Progenitor cell of endocrine pancreas (in vitro differentiated cells): ENCODE measurements at places on chromosomes 2 and 18. TPM values are rescaled to one million over a fixed set of nuclear protein-coding genes. Genes with fewer than 3 reads are reported as not detected.

The OTOS gene
- total RNA-seq = not detected in 2 replicates

The CDH19 gene
- total RNA-seq = not detected in 2 replicates

The ANKRD30B gene
- not detected in 2 replicates for total RNA-seq

The CFC1 gene
- total RNA-seq = 27.7 and 30.9 TPM in 2 replicates

The STPG4 gene
- 0.33 and 0.34 TPM in 2 replicates for total RNA-seq

The GPR45 gene
- not detected in 2 replicates for total RNA-seq

The TEX44 gene
- total RNA-seq = not detected in 2 replicates

The LAMA1 gene
- 257 and 299 TPM in 2 replicates for total RNA-seq

DNA sequence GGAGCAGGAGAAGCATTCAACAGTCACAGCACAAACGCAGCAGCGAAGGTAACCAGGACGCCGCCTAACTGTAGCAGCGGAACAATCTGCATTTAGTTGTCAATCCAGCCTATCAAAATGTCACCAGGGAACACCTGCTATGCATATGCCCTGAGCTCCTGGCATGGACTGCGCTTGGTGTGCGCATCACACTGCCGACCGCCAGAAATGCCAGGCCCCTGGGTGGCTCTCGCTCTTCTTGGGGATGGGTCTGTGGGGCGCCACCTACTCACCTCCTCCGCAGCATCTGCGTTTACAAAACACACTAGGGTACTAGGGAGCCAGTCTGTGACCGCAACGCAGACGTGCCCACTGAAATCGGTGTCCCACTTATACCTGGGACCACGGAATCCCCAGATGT lies 31.7 kb downstream of the ZNF516 start:
- peaks cover 25% of the 10 kb centered on the region for H3K4me1 ChIP-seq
- no peak for DNase-seq
- H3K36me3 ChIP-seq = peaks cover 29% of the 10 kb centered on the region
- H3K27ac ChIP-seq = peak overlapping the region; percentile 77
- H3K27me3 ChIP-seq = no peaks in the 10 kb centered on the region
- H3K4me3 ChIP-seq = no peak overlapping the region

- peaks cover 7% of the 10 kb centered on the region for H3K27me3 ChIP-seq
- no peak for DNase-seq
- H3K27ac ChIP-seq = no peak overlapping the region
- H3K4me3 ChIP-seq = no peak overlapping the region
Observed at GRCh38 chr2:20647211-20647610, 3.7 kb downstream of the HS1BP3 start.

DNA sequence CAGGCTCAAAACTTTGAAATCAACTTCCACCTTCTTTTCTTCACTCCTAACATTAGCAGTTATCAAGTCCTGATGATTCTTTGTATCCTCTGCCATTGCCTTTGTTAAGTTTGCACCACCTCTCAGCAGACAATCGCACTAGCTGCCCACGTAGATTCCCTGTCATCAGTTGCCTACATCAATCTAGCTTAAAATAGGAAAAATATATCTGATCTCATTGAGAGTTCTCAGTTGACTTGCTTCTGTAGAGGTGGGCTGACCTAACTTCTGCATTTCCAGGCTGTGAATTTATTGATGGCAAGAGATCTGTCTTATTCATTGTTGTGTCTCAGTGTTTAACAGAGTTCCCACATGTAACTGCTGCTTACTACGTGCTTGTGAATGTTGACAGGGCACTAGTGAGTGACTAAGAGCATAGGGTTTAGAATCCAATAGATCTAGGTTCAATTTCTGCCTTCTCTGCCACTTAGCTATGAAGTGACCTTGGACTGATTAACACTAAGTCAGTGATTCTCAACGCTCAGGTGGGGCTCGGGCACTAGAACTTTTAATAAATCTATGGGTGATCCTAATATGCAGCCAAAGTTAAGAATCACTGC lies 3.7 kb upstream of the INSIG2 start:
- no peak overlapping the region for H3K27ac ChIP-seq
- H3K4me3 ChIP-seq = no peak overlapping the region
- peaks cover 42% of the 10 kb centered on the region for H3K4me1 ChIP-seq
- DNase-seq = no peak
- no peaks in the 10 kb centered on the region for H3K36me3 ChIP-seq

DNA sequence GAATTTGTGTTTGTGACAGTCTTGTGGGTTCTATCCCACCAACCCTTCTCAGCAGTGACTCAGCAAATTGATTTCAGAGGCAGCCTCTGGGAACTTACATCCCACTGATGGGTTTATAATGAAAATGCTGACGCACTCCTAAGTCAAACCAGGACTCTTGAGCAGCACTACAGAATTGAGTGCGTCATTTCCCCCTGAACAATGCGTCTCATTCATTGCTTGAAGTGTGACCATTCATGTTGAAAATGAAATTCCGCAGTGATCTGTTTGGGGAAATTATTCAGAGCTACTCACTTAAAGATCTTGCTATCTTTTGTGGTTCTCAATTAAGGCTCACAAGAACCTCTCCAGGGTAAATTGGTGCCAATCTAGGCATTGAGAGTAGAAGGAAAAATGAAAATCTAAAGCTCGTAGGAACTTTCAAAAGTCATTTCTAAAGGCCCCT lies 417.7 kb upstream of the SLC14A2 start:
- no peak for DNase-seq
- no peak overlapping the region for H3K4me3 ChIP-seq
- H3K27me3 ChIP-seq = no peaks in the 10 kb centered on the region
- no peak overlapping the region for H3K27ac ChIP-seq
- H3K36me3 ChIP-seq = no peaks in the 10 kb centered on the region

DNA sequence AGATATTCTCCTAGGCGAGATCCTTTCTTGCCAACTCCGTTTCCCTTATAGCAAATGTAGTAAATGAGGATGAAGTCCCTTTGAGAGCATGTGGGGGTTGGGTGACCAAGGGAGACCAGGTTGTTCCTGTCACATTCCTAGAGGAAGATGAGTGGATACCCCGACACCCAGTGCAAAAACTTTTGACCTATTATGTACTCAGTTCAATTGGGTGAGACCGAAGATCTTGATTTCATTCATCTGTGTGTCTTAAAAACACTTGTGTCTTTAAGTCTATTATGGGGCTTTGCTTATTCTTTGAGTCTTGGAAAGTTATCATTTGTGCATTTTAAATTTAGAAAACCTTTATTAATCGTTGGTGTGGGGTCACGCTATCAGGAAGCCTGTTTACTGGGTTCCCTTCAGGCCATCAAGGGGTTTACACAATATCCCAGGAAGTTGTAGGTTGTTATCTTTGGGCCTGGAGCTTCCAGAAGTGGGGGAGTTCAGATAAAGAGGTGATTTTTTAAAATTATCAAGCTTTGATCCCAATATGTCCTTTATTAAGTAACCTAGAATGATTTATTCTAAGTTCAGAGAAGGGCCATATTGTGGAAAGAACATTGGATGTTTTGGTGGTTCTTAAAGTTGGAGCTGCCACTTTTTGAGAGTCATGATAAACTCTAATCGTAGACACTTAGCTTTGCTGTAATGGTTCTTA lies 2.8 kb downstream of the RHOB start:
- peaks cover 4% of the 10 kb centered on the region for H3K27me3 ChIP-seq
- peaks cover 34% of the 10 kb centered on the region for H3K4me1 ChIP-seq
- H3K36me3 ChIP-seq = peaks cover 2% of the 10 kb centered on the region
- peak overlapping the region; percentile 91 for H3K4me3 ChIP-seq
- no peak for DNase-seq
- peak overlapping the region; percentile 94 for H3K27ac ChIP-seq

GRCh38 chr2:16127276-16127940 lies 187.1 kb downstream of the MYCN start:
- H3K36me3 ChIP-seq = no peaks in the 10 kb centered on the region
- peaks cover 3% of the 10 kb centered on the region for H3K27me3 ChIP-seq
- DNase-seq = no peak
- H3K4me1 ChIP-seq = peaks cover 4% of the 10 kb centered on the region
- H3K27ac ChIP-seq = no peak overlapping the region

GRCh38 chr2:29518010-29518409 lies 402.8 kb downstream of the CLIP4 start:
- H3K27ac ChIP-seq = no peak overlapping the region
- no peaks in the 10 kb centered on the region for H3K4me1 ChIP-seq
- no peaks in the 10 kb centered on the region for H3K36me3 ChIP-seq
- no peak for DNase-seq
- H3K27me3 ChIP-seq = peaks cover 20% of the 10 kb centered on the region
- no peak overlapping the region for H3K4me3 ChIP-seq

- H3K36me3 ChIP-seq = no peaks in the 10 kb centered on the region
- H3K4me1 ChIP-seq = no peaks in the 10 kb centered on the region
- H3K4me3 ChIP-seq = no peak overlapping the region
- no peaks in the 10 kb centered on the region for H3K27me3 ChIP-seq
- H3K27ac ChIP-seq = no peak overlapping the region
Observed at GRCh38 chr2:59033661-59034060, 792.5 kb upstream of the FANCL start.

DNA sequence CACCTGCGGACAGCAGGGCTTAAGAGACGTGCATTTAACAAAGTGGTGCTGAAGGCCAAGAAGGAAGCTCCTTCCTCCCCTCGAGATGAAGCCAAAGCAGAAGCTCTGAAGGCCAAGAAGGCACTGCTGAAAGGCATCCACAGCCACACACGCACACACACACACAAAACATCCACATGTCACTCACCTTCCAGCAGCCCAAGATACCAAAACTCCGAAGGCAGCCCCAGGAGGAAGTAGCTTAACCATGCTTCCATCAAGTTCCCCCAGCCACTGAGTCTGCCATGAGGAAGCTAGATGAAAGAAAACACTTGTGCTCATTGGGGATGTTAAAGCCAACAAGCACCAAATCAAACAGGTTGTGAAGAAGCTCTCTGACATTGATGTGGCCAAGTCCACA lies 175.7 kb upstream of the POU3F3 start:
- H3K4me3 ChIP-seq = no peak overlapping the region
- H3K36me3 ChIP-seq = no peaks in the 10 kb centered on the region
- H3K27me3 ChIP-seq = peaks cover 23% of the 10 kb centered on the region
- DNase-seq = no peak
- H3K4me1 ChIP-seq = peaks cover 4% of the 10 kb centered on the region

- no peak for DNase-seq
- H3K27me3 ChIP-seq = no peaks in the 10 kb centered on the region
- H3K4me3 ChIP-seq = no peak overlapping the region
Observed at GRCh38 chr18:76446321-76447257, 48.5 kb downstream of the ZNF516 start.

DNA sequence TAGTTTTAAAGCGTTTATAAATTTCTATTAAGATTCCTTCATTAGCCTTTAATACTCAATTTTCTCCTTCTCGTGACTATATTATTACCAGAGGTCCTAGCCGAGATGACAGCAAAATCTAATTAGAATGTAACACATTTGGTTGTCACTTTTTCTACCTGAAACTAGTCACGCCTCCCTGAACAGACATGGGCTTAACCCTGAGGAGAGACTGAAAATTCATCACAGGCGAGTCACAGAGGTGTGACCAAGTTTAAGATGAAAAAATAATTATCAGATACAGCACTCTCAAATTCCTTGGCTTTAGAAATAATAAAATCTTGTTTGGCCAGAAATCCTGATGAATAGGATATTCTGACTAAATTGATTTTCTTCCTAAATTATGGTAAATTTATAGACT lies 834.4 kb upstream of the SLC39A10 start:
- no peaks in the 10 kb centered on the region for H3K27me3 ChIP-seq
- no peaks in the 10 kb centered on the region for H3K36me3 ChIP-seq
- H3K27ac ChIP-seq = no peak overlapping the region
- H3K4me1 ChIP-seq = no peaks in the 10 kb centered on the region

- H3K27me3 ChIP-seq = peaks cover 40% of the 10 kb centered on the region
- H3K4me3 ChIP-seq = no peak overlapping the region
- no peak overlapping the region for H3K27ac ChIP-seq
Observed at GRCh38 chr18:63158012-63158631, 161.4 kb downstream of the BCL2 start.

DNA sequence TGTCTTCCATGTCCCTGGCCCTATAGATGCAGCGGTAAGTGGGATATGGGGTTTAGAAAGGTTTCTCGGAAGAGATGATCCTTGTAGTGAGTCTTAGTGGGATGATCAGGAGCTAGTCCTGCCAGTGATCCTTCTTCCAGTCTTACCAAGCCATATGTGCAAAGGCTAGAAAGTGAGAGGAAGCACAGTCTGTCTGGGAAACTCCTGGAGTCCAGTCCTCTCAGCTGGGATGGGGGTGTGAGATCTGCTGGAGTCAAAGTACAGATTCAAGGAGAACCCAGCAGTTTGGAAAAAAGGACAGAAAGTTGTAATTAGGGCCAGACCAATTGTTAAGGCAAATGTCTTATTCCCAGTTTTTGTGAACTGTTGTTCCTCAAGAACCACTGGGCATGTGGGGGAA lies 83.3 kb downstream of the LIMS1 start:
- peaks cover 50% of the 10 kb centered on the region for H3K4me1 ChIP-seq
- peak overlapping the region; percentile 6 for H3K27ac ChIP-seq
- no peak for DNase-seq
- H3K4me3 ChIP-seq = no peak overlapping the region

- peak overlapping the region; percentile 79 for H3K4me3 ChIP-seq
- peaks cover 2% of the 10 kb centered on the region for H3K36me3 ChIP-seq
- DNase-seq = no peak
- H3K27ac ChIP-seq = peak overlapping the region; percentile 83
- H3K4me1 ChIP-seq = peaks cover 10% of the 10 kb centered on the region
Observed at GRCh38 chr18:24270937-24271380, 126.7 kb downstream of the OSBPL1A start.

DNA sequence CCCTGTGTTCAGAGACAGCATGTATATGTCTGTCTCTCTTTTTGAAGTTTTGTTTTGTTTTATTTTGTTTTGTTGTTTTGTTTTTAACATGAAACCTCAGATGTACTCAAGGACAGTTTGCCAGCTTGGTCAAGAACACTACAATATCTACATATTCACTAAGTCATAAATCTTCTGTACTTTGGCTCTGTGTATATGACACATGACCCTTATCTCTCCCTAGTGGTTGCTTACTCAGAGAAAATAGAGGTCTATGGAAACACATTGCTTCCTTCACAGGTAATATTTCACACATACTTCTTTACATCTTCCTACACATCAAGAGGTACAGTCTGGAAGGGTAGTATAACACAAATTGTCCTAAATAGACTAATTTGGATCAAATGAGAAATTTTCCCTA lies 312.6 kb upstream of the VRK2 start:
- DNase-seq = no peak
- no peak overlapping the region for H3K4me3 ChIP-seq
- no peak overlapping the region for H3K27ac ChIP-seq

DNA sequence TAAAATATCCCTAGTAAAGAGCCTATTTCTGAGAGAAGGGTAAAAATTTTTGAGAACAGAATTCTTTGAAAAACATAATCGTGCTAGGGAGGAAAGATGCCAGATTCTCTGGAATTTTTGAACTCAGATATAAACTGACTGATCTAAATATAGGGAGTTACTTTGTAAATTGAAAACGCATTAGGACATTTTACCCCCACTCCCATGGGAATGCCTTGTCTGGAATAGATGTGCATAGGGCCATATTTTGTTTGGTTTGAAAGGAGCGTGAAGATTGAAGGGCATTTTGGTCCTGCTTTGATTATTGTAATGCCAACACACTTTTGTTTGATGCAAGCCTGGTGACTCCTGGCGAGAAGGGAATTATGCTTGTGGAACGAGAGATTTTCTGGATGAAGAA lies 158.7 kb upstream of the DPP10 start:
- no peaks in the 10 kb centered on the region for H3K27me3 ChIP-seq
- H3K4me1 ChIP-seq = no peaks in the 10 kb centered on the region
- no peak overlapping the region for H3K4me3 ChIP-seq
- no peak overlapping the region for H3K27ac ChIP-seq
- H3K36me3 ChIP-seq = no peaks in the 10 kb centered on the region

GRCh38 chr2:201833781-201834180 lies 27.4 kb downstream of the CDK15 start:
- H3K4me3 ChIP-seq = no peak overlapping the region
- H3K27ac ChIP-seq = peak overlapping the region; percentile 2
- DNase-seq = no peak
- H3K36me3 ChIP-seq = no peaks in the 10 kb centered on the region

GRCh38 chr2:26757873-26758789 lies 6.0 kb upstream of the SLC35F6 start:
- no peaks in the 10 kb centered on the region for H3K27me3 ChIP-seq
- H3K4me1 ChIP-seq = peaks cover 3% of the 10 kb centered on the region
- H3K27ac ChIP-seq = peak overlapping the region; percentile 84
- H3K4me3 ChIP-seq = no peak overlapping the region
- no peaks in the 10 kb centered on the region for H3K36me3 ChIP-seq
